ENCODE measurements at places on chromosomes 3 and 15.

- no peak for DNase-seq
Measured at GRCh38 chr3:134998158-134998557, 203.1 kb downstream of the EPHB1 start.

DNA sequence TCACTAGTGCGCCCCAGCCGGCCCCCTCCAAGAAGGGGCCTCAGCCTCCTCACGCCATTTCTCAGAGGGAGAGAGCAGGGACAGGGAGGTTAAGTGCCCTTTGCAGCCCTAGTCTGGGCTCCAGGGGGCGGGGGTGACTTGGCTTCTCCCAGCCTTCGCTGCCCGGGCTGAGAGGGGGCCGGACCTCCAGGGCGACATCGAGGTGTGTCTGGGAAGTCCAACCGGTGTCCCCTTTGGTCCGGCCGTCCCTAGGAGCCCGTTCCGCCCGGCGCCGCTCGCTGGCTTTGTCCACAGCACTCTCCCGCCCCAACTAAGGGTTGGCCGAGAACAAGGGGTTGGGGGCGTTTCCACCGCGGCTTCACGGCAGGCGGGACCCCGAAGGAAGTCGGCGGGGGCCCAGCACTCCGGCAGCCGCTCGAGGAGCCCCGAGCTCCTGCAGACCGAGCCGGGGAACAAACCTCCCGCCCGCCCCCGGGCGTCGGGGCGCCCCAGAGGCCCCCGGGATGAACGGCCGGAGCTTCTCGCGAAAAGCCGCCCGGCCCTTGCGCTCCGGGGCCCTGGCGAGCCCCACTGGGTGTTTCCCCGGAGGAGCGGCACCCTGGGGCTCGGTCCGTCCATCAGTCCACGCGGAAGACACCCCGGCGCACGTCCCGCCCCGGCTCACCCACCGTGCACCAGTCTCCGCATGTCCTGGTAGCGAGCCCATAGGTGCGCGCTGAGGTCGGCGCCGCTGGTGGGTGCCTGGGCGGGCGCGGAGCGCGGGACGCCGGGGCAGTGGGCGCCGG, 627 bp downstream of the NT5DC2 start:
- no peak for DNase-seq

GRCh38 chr3:138046955-138047354, 37.0 kb downstream of the CLDN18 start:
- DNase-seq: no peak

GRCh38 chr15:62515696-62516395, 350.8 kb upstream of the C2CD4B start:
- no peak for DNase-seq

DNA sequence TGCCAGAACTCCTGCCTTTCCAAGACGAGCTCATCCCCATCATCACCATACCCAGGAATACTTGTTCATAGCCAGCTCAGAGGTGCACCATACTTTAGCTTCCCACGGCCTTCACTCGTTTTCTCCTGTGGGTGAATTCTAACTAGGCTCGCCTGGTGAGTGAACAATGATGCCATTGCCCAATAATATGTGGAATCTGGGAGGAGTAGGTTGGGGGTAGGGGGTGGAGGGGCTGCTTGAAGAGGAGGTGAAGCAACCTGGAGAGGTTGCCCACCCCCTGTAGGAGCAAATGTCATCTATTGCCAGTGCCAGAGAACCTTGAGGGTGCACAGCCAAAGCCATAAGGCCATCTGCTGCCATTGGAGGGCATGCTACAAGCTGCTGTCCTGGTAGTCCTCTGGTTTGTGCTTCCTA, 592 bp upstream of the ZNF445 start:
- DNase-seq: no peak

- no peak for DNase-seq
Measured at GRCh38 chr15:36688310-36689011, 109.0 kb downstream of the CDIN1 start.

DNA sequence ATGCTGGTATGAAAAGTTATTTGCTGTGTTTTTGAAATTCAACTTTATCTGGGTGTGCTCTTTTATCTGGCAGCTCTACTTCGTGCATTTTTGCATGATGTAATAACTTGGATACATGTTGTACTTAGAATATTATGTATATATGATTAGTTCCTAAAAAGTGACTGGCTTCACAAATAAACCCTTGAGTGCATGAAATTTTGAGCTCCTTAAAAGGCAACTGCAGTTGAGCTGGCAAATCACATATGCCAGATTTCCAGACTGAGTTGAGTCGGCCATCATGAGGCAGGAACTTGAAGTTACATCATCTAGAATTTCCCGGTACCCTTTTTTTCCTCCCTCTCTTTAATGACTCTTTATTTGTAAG, 162.5 kb downstream of the FNDC3B start:
- DNase-seq: no peak

DNA sequence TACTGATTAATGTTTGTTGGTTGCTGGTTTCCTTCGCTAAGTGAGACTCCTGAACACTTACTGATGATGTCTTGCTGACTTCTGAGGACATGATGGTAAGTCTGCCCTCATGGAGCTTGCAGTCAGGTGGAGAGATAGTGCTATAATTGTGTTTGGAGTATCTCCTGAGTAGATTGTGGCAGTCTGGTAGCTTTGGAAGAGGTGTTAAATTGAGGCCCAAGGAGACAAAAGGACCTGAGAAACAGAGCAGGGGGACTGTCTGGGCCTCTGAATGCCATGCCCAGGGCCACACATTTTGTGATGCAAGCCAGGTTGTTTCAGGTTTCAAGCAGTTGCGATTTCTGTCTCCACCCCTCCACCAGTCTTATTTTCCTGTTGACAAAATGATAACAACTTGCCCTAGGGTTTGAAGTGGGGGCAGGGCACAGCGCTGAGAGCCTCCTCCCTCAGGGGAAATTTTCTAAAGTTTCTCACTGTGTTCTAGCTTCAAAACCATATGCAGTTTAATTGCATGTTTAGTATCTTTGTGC, 16.7 kb downstream of the SMAD3 start:
- DNase-seq: no peak

DNA sequence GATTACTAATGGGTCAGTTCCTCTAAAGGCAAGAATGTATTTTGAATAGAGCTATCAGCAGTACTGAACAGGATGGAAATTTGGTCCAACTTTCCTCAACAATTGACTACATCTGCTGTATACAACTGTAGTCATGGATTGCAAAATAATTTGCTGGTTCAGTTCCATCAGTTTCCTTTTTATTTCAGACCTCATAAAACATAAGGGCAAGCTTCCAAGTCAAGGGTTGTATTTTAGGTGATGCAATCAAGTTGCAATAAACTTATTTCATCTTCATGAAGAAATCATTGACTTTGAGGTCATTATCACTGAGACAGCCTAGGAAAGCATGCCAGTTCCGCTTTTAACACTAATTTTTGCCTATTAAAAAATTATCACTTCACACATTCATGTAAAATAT, 90.4 kb upstream of the TSEN2 start:
- no peak for DNase-seq

- no peak for DNase-seq
Measured at GRCh38 chr3:52786330-52787215, 8.0 kb upstream of the ITIH3 start.
